Ecto neural progenitor cell (in vitro differentiated cells): ENCODE measurements at places on chromosomes 1 and 21.

DNA sequence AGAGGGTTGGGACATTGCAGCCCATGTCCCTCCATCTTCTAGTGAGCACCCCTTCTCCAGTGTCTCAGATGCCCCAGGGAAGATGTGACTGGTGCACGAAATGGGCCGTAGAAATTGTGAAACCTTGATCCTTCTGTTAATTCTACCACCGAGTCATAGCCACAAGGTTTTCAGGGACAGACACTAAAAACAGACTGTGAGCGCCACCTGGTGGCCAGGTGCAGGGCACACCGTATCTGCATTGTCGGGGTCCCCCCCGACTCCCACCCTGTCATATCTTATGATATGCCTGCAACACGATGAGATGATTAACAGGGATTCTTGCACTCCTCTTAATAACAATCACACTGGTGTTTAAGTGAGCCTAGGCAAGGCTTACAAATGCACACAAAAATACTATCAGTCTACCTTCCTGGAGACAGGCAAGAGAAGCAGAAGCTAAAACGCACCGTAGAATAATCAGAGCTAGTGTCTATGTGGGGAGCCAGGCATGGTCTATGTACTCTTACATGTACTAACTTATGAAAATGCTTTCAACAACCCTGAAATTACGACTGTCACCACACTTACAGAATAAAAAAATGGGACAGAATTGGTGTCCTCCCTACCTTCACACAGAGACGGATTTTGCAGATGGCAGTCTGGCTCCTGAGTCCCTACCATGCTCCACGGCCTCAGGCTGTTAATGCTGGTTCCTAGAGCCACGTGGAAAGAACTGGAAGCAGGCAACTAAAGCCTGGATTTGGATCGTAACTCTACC is 57.9 kb downstream of the FHAD1 start:
- peak; percentile 74 for DNase-seq

- DNase-seq, result peak; percentile 64
These were observed 684 bp upstream of the MRPL20 start for GRCh38 chr1:1407636-1408318.

- no peak for DNase-seq
These were observed 18.4 kb upstream of the RCAN3 start for GRCh38 chr1:24484199-24484598.

DNA sequence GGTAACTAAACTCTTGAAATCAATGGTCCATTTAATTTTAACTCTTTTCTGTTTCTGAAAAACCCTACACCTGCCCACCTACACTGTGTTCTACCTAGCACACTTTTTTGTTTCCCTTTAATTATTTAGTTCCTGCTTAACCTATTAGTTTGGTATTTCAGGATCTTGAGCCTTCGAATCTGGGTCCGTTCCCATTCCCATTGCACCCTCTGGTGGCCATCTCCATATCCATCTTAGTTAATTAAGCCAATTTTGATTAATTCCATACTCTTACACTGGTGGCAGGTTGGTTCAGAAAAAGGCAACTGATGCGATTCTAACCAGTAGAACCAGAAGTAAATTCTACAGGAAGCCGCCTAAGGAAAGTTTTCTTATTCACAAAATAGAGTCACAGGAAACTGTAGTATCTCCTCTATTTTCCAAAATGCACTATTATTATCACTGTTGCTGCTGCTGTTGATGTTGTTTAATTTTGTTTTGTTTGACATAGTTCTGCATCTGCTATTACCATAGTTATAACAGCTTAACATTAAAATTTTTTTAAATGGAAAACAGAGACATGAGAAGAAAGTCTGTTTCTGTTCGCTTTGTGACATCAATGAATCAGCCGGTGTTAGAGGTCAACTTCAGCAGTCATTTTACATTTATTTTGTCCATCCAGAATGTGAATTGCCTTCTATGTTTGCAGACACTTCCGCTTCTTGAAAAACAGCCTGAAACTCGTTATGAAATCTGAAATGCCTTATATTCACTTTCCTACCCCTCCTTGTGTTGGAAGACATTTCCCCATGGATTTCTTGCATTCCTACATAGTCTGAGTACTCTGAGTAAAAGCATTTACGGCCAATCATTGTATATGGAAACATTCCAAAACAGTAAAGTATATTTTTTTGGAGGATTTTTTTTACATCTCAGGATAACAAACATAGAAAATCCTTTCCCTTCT is 115.5 kb upstream of the NCAM2 start:
- peak; percentile 48 for DNase-seq

- peak; percentile 80 for DNase-seq
These were observed 356.8 kb downstream of the RRAGC start for GRCh38 chr1:38502758-38503157.

GRCh38 chr1:155166471-155167165 is 6.5 kb downstream of the KRTCAP2 start:
- DNase-seq, result peak; percentile 80

GRCh38 chr1:42214447-42214871 is 49.9 kb upstream of the GUCA2A start:
- DNase-seq, result no peak

GRCh38 chr1:203911806-203912205 is 50.4 kb downstream of the SNRPE start:
- no peak for DNase-seq

DNA sequence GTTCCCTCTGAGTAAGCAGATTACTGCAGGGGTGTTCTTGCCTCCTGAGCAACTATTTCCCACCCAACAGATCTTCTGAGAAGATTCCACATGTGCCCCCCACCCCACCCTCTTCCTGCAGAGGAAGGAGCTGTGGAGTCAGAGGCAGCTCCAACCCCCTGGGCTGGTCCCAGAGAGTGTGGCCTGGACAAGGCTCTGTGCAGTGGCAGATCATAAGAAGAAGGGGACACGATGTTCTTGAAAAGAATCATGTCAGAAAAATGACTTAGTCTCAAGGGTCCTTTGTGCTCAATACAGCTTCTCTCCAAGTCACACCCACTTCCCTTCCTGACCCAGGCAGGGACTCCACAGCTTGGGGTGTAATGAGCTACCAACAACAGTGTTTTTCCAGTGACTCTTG is 95.2 kb downstream of the SYF2 start:
- no peak for DNase-seq

DNA sequence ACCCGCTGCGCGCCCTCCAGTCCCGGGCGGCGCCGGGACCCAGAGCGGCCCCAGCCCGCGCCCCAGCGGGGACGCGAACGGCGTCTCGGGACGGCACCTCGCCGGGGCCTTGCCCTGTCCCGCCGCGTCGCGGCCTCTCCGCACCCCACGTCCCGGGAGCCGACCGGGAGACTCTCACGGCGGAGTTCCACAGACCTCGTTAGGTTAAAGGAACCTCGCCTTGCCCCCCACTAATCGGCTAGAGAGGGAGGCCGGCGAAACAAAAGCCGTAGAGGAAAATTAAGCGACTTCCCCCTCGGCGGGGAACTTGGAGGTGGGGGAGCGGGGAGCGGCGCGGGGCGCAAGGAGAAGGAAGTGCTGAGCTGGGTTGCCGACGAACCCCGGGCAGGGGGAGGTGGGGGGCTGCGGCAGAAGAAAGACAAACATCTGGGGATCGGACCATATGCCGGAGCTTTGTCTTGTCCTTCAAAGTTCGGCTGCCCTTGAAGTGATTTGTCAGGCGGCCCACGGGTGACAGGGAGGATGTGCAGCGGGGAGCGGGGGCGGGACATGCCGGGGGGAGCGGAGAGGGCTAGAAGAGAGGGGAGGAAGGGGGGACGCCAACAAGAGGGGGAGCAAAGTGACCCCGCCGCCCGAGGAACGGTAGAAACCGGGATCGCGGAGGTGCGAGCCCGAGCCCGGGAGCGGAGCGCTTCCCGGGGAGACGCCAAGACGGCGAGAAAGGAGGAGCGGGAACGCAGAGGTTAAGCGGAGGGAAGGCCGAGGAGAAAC is 120.0 kb upstream of the RRP15 start:
- peak; percentile 68 for DNase-seq

- DNase-seq, result no peak
These were observed 675.1 kb upstream of the BRINP3 start for GRCh38 chr1:191152776-191153175.

GRCh38 chr1:95384567-95384966 is 150.6 kb downstream of the RWDD3 start:
- DNase-seq, result peak; percentile 75

GRCh38 chr1:189764391-189765320 is 713.0 kb downstream of the BRINP3 start:
- DNase-seq, result no peak

DNA sequence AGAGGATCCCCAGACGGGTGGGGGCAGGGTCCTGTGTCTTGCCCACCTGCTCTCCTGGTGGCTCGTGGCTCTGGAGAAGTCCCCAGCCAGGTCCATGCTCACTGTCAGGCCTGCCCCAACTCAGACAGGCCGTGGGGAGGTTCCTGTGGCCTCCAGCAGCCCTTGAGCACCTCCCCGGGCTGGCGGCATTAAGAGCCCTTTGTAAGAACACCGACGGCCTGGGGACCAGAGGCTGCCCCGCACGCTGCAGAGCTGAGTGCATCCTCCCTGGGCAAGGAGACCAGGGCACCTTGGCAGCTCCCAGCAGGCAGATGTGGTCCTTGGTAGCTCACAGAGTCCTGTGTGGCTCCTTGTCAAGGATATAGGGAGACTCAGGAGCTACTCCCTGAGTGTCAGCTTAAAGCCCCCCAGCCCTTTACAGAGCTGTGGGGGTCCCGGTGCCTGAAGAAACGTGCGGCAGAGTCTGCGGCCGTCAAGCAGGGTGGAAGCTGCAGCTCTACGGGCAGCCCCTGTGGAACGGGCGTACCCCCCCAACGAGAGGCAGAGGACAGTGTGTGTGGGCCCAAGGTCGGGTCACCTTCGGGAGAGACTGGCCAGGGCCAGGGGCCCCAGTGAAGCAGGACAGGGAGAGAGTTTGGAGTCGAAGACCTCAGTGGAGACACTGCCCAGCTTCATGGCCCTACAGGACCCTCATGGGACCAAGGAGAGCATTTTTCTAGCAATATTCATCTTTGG is 118.6 kb downstream of the PRDM16 start:
- no peak for DNase-seq

- no peak for DNase-seq
These were observed 207.1 kb upstream of the SGIP1 start for GRCh38 chr1:66326867-66327266.
